ENCODE measurements at places on chromosomes 16 and 17.

DNA sequence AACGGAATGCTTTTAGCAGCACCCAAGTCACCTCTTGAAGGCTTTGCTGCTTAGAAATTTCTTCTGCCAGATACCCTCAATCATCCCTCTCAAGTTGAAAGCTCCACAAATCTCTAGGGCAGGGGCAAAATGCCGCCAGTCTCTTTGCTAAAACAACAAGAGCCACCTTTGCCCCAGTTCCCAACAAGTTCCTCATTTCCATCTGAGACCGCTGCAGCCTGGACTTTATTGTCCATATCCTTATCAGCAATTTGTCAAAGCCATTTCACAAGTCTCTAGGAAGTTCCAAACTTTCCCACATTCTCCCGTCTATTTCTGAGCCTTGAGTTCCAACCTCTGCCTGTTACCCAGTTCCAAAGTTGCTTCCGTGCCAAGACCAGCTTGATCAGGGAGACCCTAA is 27.4 kb downstream of the TMC6 start:
- no peak for DNase-seq

DNA sequence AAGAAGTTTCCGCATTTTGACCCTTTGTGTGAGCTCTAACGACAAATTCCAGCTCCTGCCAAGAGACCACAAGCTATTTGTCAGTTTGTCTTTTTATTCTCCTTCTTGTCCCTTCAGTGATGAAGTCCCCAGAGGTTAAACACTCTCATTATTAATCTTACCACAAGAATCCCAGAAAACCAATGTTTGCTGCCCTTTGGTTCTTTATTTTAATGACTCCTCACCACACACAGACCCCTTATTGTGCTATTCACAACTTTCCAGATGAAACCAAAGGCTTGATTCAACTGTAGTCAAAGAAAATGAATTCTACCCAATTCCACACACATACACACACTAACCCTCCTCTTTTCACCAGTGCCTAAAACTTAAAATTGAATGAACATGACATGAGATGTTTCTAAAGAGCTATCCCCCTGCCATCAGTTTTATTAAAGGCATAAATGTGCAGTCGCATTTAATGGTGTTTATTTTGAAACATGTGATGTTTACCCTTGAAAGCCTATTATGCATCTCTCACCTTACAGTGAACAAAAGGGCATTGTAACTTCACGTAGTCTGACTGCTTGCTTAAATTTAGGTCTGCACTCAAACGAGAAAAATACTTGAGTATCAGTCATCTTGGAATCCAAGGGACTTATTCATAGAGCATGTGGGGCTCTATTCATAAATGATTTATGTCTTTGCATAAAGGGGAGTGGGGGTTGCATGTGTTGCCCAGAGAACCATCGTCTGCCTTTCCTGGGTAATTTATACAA is 44.1 kb downstream of the PCTP start:
- no peak for DNase-seq

DNA sequence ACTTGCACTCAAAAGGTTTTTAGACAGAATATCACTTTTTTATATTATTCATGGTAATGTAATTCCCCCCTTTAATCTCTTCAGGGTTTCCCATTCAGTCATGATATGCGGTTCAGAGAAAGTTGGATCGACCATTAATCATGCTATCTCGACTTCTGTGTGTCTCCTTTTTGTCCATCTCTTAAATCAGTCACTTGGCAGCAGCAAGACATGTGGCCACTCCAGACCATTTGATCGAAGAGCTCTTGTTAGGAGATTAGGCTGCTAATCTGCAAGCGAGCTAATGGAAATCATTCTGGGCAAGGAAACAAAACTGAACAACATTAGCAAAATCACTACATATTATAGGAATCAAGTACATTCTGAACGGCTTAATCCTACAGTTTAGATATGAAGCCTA is 449.9 kb downstream of the WWOX start:
- no peak for DNase-seq

DNA sequence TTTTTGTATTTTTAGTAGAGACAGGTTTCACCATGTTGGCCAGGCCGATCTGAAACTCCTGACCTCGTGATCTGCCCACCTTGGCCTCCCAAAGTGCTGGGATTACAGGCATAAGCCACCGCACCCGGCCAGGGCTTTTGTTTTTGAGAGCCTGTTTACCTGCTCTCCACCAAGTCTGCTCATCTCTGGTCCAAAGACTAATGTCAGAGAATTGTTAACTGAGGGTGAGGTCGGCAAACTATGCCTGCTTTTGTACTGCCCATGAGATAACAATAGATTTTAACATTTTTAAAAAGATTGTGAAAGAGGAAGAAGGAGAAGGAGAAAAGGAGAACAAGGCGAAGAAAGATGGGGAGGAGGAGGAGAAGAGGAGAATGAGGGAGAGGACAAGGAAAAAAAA is 26.0 kb downstream of the TMEM238L start:
- no peak for DNase-seq

DNA sequence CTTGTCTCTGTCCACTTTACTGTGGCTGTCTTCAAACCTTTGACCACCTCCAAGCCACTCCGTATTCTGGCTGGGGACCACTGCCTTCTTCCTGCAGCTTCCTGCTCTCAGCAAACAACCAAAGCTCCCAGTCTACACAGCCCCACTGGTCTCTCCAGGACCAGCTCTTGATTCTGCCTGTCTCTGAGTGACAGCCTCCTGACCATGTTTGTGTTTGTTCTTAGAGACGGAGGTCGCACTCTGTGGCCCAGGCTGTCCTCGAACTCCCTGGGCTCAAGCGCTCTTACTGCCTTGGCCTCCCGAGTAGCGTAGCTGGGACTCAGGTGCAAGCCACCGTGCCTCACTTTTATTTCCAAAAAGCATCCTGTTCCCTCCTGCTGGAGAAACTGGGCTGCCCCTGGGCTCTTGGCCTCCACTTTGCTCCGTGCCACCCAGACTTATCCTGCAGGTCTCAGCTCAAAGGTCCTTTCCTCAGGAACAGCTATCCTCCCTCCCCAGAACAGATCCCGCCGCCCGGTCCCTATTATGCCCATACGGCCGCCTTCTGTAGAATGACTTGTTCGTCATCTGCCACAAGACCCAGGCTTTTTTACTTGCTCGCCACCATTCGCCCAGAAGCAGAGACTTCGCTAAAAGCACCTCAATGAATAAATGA is 9.1 kb downstream of the MNT start:
- DNase-seq: no peak

DNA sequence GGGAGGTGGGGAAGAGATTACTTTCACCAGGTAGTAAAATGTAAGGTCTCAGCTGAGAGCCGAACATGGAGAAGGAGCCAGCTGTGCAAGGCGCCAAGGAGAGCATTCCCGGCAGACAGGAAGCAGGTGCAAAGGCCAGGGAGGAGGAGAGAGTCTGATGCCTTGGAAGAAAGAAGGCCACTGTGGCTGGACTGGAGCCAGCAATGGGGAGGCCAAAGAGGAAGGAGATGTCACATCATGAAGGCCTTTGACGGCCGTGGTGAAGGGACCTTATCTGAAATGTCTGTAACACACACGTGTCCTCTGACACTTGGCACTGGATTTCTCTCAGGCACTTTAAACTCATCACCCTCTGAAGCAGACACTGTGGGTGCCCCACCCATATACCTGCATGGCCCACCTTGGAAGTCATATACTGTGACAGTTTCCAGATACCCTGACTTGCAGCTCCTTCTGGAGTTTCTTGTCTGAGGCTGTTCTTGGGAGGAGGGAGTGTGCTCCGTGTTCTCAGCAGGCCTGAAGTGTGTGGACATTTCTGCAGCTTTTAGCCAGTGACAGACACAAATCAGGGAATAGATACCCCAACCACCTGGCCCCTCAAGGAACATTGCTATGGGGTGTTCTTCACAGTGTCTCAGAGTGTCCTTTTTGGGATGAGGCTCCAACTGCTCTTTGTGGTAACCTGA is 1.9 kb upstream of the SLC5A2 start:
- no peak for DNase-seq

GRCh38 chr17:47078801-47079200 is 99.7 kb upstream of the RPRML start:
- DNase-seq: no peak

GRCh38 chr17:56752263-56752836 is 81.4 kb downstream of the C17orf67 start:
- DNase-seq: no peak

DNA sequence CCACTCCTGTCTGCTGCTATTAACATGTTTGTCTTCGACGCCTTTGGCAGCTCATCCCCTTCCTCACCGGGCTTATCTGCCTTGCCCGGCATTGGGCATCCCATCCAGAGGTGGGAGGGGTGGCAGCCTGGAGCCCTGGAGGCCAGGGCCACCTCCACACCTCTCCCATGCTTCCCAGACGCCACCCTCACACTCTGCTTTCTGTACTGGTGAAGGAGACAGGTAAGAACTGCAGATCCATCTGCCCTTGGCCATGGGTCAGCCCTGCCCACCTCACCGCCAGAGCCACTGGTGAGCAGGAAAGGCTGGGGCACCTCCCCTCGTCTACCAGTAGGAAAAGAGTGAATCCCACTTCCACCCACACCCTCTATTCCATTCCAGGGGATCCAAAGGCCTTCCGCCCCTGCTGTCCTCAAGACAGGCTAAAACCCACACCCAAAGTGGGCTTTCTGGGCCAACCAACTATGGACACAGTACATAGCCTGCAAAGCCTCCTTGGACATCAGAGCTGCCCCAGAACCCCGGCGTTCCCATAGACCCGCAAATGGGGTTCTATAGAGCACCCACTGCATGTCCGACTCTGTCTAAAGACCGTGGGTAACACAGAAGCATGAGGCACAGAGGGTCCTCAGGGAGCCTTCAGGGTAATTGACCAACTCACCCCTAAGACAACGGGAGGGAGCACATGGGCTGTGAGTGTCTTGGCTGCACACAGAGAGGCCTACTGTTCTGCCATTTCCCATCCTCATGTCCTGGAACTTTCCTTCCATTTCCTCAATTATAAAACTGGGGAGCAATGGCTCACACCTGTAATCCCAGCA is 23.4 kb upstream of the RBFOX3 start:
- no peak for DNase-seq

DNA sequence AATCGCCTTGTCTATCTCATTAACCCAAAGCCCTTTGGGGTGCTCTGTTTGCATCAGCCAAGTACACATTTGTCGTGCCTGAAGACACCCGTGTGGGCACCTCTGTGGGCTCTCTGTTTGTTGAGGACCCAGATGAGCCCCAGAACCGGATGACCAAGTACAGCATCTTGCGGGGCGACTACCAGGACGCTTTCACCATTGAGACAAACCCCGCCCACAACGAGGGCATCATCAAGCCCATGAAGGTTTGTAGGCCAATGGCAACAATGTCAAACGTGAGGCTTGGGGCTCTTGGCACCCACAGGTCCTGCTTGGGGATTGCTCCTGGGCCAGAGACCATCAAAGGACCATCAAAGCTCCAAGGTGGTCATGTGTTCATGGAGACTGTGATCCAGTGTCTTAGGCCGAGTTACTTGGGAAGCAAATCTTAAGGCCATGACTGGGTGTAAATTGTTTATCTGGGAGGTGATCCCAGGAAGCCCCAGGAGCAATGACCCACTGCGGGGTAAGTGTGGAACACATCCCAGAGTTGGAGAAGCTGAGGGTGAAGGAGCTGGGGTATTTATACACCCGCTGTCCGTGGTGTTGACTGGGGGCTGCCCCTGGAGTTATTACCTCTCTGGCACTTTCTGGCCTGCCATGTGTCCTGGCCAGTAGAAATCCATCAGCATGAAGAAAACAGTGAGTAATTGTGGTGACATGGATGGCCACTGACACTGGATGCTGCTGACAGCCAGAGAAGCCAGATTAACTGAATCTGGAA is 24.0 kb downstream of the CDH5 start:
- no peak for DNase-seq

DNA sequence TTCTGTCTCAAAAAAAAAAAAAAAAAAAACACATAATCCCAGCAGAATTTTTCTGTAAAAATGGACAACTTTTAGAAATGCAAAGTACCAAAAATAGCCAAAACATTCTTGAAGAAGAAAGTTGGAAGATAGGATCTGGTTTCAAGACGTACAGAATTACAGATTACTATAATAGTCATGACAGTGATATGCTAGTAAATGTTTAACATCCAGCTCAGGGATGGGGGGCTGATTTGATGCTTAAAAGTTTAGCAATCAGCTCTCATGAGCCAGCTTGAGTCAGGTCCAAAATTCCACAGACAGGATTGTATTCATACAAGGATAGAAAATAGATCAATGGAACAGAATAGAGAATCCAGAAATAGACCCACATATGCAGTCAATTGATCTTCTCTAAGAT is 100.5 kb downstream of the CYB561 start:
- no peak for DNase-seq

DNA sequence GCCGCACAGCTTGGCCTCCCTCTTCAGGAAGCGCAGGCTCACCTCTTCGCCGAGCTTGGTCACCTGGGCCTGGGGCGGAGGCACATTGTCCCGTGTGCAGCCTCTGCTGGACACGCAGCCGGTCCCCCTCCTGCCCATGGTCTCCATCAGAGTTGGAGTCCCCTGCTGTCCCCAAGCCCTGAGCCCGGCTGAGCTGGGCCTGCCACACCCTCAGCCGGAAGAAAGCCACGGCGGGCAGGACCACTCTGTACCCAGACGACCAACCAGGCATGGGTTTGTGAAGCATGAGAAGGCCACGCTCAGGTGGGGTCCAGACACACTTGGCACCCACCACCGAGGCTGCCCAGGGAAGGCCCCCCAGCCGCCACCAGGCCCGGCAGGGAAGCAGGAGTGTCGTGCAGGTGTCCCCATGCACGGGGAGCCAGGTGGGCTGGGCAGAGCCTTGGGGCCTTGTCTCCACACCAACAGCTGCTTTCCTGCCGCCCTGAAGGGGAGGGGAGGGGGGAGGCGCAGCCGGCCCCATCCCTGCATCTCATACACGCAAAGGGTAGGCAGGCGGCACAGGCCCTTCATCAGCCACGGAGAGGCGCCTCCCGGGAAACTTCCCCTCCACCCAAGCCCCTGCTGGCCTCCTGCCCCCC is 5.2 kb downstream of the CCDC154 start:
- DNase-seq: no peak

DNA sequence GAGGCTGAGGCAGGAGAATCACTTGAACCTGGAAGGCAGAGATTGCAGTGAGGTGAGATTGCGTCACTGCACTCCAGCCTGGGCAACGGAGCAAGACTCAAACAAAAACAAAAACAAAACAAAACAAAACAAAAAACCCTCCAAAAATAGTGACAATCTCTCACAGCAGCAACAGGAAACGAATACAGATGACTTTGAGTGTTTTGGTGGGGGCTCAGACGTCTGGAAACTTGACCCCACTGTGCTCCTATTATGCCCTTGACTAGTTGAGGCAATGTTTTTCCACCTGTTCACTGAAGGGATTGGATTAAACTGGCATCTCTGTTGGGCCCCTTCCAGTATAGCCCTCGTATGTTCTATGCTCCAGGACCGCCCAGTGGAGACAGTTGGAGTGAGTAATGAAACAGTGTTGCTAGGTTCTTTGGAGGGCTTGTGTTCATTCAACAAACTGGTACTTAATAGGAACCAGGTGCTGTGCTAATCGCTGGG is 167.0 kb downstream of the UTP18 start:
- no peak for DNase-seq

- DNase-seq: no peak
These were observed 5.5 kb downstream of the LIMD2 start for GRCh38 chr17:63694229-63694949.

GRCh38 chr17:42697108-42697811 is 14.9 kb downstream of the CNTNAP1 start:
- DNase-seq: no peak
